ENCODE measurements at places on chromosomes 7 and 10.

DNA sequence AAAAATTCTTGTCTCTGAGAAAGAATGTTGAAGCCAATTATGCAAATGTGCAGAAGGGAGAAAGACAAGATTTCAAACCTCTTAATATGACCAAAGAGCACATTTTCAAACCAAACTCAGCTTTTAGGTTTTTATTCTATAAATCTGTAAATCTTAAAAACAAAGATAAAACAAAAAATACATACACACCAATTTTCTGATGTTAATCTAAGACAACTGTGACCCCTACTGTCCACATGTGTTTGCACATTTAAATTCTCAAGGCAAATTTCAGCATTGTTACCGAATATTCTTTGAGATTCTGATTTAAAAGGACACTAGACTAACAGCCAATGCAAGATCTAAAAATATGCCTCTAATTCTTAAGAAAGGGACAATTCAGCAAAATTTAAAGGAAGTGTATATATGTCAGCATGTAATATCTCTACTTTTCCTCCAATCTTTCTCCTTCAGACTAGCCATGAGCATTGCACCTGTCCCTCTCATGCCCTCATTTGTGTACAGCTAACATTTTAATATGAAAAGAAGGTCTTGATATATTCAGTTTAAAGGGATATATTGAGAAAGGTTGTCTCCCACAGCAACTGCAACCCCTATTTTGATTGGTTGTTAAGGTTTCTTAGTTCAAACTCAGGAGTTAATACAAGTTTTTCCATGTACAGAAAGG is 417.9 kb downstream of the IPMK start:
- DNase-seq: peak; percentile 35

- DNase-seq: no peak
Observed at GRCh38 chr10:110739811-110740271, 95.7 kb downstream of the RBM20 start.

- no peak for DNase-seq
Observed at GRCh38 chr7:88268858-88269257, 37.8 kb downstream of the STEAP4 start.

GRCh38 chr7:45171946-45172345 is 14.4 kb downstream of the RAMP3 start:
- no peak for DNase-seq

DNA sequence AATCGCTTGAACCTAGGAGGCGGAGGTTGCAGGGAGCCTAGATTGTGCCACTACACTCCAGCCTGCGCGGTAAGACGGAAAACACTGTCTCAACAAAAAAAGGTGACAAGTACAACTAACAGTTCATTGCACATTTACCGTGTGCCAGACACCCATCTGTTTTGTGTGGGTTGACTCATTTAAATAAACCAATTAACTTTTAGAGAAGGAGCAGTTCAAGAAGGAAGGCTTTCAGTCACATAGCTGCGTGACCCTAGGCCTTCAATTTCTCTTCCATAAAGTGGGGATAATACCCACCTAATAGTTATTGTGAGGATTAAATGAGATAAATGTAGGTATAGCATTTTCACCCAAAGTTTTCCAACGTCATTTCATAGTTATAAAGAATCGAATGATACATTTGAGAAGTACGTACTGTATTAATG is 52.3 kb upstream of the KDM7A start:
- no peak for DNase-seq

DNA sequence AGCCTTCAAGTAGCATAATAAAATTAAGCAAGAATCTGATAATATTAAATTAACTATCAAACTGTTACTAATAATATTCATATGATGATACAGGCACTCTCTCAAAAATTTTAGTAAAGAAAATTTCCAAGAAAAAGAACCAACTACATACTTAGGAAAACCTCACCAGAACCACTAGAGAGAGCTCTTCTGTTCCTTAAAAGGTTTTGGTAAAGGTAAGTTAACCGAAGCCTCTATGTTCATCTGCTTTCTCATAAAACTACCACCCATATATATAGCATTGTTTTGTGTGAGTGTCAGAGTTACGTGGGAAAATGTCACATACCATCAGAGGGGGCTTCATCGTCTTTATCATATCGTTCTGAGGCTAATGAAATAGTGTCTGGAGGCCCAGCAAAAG is 20.7 kb downstream of the SKAP2 start:
- no peak for DNase-seq

GRCh38 chr10:131559450-131559911 is 248.0 kb upstream of the TCERG1L start:
- DNase-seq: no peak

GRCh38 chr7:43639858-43640491 is 57.1 kb downstream of the STK17A start:
- DNase-seq: peak; percentile 94

- DNase-seq: peak; percentile 73
Observed at GRCh38 chr10:27744802-27745731, 552 bp downstream of the MKX start.

GRCh38 chr7:98556288-98556687 is 60.8 kb upstream of the NPTX2 start:
- DNase-seq: no peak

GRCh38 chr10:74589226-74589673 is 237.2 kb upstream of the KAT6B start:
- DNase-seq: peak; percentile 96

GRCh38 chr10:92844746-92845145 is 3.6 kb upstream of the EXOC6 start:
- DNase-seq: no peak

GRCh38 chr10:27207350-27207749 is 33.2 kb downstream of the ACBD5 start:
- DNase-seq: no peak

GRCh38 chr7:141452911-141453310 is 98.3 kb upstream of the AGK start:
- DNase-seq: no peak

DNA sequence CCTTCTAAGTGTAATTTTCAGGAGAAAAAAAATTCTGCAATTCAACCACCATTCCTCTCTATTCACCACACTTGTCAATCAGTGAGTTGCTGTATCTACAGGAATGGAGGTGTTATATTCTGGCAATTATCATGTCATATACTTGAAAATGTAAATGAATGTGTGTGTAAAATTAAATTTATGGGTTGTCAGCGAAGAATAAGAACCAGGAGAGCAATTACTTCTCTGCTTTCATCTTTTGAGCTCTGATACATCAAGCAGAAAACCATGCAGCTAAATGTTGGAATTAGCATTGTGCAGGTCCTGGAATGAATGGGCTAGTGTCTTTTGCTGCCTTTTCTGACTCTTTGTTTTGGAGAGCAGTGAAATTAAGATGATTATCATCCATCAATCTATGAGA is 207.6 kb downstream of the FOXP2 start:
- DNase-seq: peak; percentile 88

DNA sequence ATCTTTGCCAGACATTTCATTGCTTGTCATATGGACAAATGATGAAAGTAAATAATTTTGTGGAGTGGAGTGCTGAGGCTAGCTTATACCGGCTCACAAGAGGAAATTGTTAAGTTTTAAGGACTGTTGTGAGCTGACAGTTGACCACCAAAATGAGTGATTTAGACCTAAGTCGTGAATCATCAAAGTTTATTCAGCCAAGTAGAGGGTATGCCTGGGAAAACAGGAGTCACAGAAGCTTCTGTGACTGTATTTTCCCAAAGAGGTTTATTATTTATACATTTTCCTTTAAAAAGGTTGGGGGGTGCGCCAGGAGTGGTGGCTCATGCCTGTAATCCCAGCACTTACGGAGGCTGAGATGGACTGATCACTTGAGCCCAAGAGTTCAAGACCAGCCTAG is 21.8 kb downstream of the MRPS24 start:
- DNase-seq: no peak

GRCh38 chr10:131663351-131663750 is 237.5 kb upstream of the PPP2R2D start:
- DNase-seq: peak; percentile 50

DNA sequence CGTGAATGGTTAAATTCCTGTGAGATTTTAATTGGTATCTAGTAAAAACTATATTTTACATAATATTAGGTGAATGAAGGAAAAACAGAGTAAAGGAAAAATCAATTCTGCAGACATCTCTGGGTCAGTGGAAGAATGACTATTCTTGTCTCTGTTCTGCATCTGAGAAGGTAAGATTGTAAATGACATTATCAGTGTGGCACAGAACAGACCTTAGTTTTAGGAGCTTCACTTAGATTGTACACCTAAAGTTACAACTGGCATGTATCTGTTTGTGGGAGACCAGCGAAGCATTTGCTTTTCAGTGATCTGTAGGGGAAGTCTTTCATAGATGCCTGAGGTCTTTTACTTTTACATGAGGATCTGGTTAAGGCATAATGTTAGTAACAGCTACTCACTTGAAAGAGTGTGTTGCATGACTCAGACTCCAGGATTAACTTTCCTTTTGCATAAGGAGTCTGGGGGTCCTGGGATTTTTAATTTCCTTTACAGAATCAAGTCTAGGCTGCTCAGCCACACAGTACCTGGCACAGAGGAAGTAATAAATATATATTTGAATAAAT is 56.2 kb downstream of the JMJD1C start:
- DNase-seq: peak; percentile 19

DNA sequence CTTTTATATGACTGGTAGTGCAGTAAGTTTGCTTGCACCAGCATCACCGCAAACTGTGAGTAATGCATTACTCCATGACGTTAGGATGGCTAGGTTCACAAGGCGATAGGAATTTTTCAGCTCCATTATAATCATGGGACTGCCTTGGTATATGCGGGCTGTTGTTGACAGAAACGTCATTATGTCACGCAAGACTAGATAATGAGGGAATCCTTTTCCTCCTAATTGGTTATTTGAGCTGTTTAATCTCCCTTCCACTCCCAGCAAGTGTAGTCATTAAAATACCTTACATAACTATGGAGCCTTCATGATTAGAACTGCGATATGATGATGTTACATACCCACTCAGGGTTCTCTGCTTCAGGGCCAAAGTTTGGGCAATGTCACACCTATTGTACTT is 17.3 kb downstream of the KLLN start:
- peak; percentile 56 for DNase-seq

GRCh38 chr10:49118430-49119074 is 3.2 kb upstream of the VSTM4 start:
- DNase-seq: peak; percentile 70

GRCh38 chr10:71536332-71536731 is 139.6 kb downstream of the CDH23 start:
- no peak for DNase-seq

- no peak for DNase-seq
Observed at GRCh38 chr10:130194991-130195645, 58.9 kb downstream of the GLRX3 start.

DNA sequence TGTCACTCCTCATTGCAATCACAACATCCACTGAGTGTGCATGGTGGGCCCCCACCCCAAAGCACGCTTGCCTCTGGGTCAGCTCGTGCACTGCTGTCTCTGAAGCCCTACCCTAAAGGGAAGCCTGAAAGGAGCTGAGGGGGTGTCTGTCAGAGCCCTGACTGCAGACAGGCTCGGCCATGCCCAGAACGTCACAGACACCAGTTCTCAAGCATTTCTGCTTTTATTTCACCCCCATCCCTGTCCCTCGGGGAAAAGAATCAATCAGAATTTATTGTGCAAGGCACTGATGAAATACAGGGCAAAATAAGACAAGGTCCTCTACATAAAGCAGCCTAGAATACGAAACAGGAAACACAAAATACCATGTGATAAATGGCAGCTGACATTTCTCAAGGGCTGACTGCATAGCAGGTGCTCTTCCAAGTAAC is 231.8 kb downstream of the WDR37 start:
- DNase-seq: peak; percentile 80

GRCh38 chr7:32892521-32893206 is 1.1 kb upstream of the KBTBD2 start:
- DNase-seq: peak; percentile 85

DNA sequence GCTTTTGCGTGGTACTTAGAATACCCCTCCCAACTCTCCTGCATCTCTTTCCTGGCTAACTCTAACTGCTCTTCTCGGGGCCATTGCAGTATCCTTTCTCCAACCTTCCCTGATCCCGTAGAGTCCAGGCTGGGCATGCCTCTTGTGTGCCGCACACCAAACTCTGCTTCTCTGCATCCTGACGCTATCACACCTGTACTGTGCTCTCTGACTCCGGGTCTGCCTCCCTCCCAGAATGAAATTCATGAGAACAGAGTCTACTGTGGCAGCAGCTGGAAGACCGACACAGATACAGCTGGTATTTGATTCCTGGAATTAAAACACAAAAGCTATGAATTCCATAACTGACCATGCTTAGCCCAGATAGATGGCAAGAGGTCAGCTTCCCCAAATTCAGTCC is 60.9 kb downstream of the C10orf67 start:
- no peak for DNase-seq

DNA sequence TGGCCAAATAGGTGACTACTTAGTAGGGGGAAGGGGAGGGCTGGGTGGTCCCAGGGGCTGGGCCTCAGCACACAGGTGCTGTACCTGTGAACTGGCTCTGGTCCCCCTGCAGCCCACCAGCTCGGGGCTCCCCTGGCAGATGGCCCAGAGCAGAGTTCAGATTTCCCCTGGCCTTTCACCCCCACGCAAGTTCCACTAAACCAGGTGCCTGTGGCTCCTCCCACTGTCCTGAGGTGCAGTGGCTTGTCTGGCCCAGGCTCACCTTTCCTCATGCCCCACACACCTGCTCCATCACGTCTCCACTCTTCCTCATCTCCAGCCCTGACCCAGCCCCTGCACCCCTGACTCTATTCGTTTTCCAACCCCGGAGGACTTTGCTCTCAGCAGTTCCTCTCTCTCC is 47.3 kb upstream of the OPALIN start:
- no peak for DNase-seq

DNA sequence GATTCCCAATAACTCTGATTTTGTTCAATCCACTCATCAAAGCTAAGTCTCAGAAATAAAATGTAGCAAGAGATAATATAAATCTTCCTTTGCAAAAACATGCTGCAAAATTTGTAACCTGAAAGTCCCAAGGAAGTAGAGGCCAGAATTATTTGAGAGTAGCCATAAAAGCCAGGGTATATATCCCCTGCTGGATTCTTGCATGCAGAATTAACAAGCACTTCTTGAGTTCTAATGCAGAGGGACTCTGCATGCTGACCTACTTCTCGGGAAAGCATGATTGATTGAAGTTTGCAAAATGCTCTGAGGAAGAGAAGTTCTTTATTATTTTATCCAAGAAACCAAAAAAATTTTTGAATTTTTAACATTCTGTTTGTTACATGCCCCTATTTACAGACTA is 121.6 kb downstream of the THSD7A start:
- peak; percentile 58 for DNase-seq

GRCh38 chr10:71239946-71240795 is 27.8 kb downstream of the UNC5B start:
- peak; percentile 72 for DNase-seq

GRCh38 chr7:66036788-66037187 is 38.8 kb upstream of the ASL start:
- DNase-seq: no peak

- DNase-seq: no peak
Observed at GRCh38 chr10:11886851-11887250, 63.7 kb downstream of the PROSER2 start.

GRCh38 chr10:131973160-131973951 is 8.4 kb downstream of the BNIP3 start:
- DNase-seq: no peak

GRCh38 chr7:123169065-123169464 is 30.7 kb downstream of the SLC13A1 start:
- DNase-seq: no peak

- DNase-seq: no peak
Observed at GRCh38 chr10:74765465-74765975, 60.9 kb upstream of the KAT6B start.

- no peak for DNase-seq
Observed at GRCh38 chr10:102279104-102279503, 33.8 kb downstream of the GBF1 start.

GRCh38 chr7:16609842-16610450 is 35.6 kb downstream of the ANKMY2 start:
- DNase-seq: no peak
